NCI-H187 treated with DMSO at 0.1 percent for 48 hours (cell line): ENCODE measurements at places on chromosomes 2 and 18.

GRCh38 chr2:233060980-233061590 is 943 bp downstream of the INPP5D start:
- no peak for DNase-seq

- DNase-seq: no peak
Observed at GRCh38 chr2:104286841-104287240, 567.1 kb upstream of the POU3F3 start.

- DNase-seq: no peak
Observed at GRCh38 chr2:110820128-110820527, 87.8 kb downstream of the ACOXL start.

DNA sequence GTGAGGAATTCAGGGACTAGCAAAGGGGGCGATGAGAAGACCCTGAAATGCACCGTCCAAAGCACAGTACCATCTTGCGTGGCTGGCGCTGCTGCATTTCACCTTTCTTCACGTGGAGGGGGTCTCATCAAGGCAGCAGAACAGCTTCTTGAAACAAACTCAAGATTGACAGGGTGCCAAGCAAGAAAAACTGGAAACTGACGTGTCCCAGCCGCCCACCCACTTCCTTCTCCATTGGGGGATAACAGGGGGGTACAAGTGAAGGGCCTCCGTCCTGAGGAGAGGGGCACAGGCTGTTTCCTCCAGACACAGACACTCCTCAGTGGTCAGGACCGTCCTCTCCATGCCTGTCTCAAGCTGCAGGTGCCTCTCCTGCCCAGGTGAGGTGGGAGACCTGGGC is 32.5 kb downstream of the HDAC4 start:
- DNase-seq: no peak

DNA sequence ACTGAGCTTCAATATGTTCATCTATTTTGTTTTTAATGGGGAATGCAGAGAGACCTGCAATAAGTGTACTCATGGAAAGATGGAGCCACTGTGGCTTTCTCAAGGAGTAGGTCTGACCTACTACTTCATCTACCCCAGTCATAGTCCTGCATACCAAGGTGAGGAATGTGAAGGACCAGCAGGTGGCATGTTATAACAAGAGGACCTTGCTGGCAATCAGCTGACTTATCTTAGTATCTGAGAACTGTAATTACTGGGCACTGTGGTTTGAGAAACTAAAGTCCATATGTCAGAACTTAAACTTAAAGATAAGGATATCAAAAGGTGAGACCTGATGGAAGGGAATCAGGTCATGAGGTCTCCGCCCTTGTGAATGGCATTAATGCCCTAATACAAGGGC is 1104.2 kb downstream of the BCL11A start:
- no peak for DNase-seq

- DNase-seq: no peak
Observed at GRCh38 chr2:71897137-71897480, 250.6 kb downstream of the CYP26B1 start.

GRCh38 chr18:75100832-75101630 is 107.9 kb downstream of the PTGR3 start:
- no peak for DNase-seq
